ENCODE measurements at places on chromosomes 2 and 18.
A peak's percentile ranks its signal among the peaks of the same experiment; 100 is the strongest.

DNA sequence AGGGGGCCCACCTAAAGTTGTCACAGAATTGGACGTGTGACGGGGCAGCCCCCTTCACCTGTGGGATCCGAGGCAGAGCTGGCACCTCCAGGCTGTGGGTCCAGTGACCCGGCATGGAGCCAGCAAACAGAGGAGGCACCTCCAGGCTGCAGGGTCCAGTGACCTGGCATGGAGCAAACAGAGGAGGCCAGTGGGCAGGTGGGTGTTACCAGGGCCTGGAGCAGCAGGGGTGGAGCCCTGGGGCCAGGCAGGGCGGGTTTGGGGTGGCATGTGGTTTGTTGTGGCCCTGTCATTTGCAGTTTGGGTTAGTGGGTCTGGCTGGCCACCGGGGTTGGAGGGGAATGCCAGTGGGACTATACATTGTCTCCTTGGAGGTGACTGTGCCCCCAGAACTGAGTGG is 68.2 kb downstream of the HPCAL1 start:
- DNase-seq, result no peak

DNA sequence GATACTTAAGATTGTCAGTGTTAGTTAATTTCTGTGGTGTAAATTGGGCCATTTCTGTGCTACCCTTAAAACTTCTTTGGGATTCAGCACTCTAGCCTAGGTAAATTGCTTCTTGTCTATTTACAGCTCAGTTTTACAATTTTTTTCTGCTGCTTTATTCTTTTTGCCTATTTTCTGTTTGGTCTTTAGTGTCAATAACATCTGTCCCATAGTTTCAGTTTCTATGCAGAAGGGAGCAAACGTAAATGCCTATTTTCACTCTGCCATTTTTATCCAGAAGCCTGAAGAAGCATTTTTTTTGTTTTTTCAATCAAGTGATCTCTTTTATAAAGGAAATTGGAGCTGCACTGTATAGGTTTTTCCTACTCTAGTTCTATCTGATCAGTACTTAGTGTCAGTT is 564.9 kb upstream of the MEX3C start:
- no peak for DNase-seq

- no peak for DNase-seq
Observed at GRCh38 chr2:28377195-28377816, 15.4 kb upstream of the FOSL2 start.

- DNase-seq, result no peak
Observed at GRCh38 chr18:23716516-23716915, 27.3 kb downstream of the LAMA3 start.

DNA sequence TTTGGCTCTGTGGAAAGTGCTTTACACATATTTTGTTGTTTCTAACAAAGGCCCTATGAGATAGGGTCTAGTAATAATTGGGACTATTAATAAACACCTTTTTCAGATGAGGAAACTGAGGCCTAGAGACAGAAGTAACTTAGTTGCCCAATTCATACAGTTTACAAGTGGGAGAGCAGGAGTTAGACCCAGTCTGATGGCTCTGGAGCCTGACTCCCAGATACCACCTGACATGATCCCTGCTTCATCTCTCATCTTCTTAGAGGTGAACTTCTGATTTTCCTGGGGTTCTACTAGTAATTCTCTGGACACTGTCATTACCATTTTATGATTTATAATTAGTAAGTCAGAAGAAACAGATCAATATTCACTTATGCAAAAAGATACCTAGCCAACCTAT is 49.1 kb upstream of the OTX1 start:
- DNase-seq, result no peak

DNA sequence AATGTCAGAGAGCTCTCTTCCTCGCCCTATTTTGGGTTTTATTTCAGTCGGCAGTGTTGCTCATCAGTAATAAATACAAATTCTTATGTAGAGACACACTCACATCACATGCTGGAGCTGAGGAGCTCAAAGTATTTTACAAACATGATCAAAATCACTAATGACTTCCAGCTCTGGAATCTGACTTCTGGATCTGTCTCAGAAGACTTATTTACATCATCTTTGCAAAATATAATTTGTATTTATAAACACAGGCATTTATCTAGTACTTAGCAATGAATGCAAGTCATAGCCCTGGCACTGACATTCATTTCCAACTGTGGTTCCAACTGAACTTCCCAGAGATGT is 327.1 kb downstream of the NCKAP5 start:
- DNase-seq, result peak; percentile 27

DNA sequence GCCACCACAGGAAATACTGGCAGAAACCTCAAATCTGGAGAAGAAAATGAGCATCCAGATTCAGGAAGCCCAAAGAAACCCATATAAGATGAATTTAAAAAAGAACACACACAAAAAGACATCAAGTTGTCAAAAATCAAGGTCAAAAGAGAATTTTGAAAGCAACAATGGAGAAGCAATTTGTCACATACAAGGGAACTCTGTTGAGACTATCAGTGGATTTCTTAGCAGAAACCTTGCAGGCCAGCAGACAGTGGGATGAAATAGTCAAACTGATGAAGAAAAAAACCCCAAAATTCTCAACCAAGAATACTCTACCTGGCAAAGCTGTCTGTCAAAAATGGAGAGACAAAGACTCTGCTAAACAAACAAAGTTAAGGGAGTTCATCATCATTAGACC is 272.6 kb downstream of the ADCYAP1 start:
- no peak for DNase-seq

DNA sequence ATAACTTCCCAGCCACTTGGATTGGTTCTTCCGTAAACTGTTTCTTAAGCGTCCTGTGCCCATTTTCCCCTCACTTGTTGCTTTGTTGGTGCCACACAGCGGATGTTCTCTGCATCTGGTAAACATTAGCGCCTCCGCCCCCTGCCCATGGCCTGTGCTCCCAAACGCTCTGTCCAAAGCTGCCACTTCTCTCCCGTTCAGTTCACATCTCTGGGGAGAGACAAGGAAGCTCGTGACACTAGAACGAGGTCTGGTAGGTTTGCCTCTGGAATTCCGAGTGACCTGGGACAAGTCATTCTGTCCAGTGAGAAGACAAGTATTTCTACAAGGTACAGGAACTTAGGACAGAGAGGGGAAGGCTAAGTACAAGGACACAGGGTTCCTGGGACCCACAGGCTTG is 9.4 kb downstream of the COPS9 start:
- DNase-seq, result no peak

DNA sequence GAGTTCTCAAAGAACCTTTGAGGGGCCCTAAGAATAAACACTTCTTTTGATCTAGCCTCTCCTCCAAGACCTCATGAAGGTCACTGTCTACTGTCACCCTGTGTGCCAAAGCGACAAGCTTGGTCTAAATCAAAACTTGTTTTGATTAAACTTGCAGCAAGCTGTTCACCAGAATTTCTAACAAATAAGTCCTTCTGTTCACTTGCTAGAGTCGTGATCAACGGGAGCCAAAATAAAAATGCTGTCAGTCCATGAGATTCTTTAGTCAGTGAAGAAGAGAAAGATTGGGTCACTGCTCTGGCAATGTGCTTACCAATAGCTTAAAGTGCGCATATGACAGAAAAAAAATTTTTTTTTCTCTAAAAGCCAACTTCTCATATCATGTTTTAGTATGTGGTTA is 53.9 kb upstream of the GALNT5 start:
- DNase-seq, result no peak

DNA sequence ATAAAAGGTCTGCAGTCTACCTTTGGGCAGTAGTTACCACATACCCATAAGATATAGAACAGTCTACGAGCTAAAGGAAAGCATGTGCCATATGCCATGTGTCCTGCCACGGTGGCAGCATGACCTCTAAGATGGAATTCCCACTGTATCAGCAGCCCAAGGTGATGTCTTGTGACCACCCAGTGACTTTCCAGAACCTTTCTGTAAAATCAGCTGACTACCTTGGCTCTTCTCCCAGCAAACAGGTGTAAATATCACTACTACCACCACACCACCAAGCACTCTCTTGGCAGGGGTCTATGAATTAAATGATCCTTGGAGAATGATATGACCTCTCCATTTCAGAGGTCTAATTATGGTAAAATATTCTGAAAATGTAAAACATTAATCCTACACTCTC is 99.6 kb downstream of the METTL8 start:
- DNase-seq, result no peak

DNA sequence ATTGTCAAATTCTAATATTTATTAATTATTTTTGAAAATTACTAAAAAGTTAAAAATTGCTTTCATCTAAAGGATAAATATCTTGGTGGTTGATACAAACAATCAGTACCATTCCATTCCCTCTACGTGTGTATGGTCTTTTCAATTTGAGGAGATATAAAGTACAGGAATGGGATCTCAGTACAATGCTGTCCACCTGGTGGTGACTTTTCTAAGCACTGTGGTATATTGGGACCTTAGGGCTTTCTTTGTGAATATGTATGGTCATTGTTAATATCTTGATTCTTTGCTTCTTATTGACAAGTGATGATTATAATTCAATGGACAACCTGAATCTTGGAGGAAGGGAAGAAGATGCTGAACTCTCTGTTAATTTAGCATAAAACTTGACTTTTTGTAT is 83.1 kb downstream of the NBEAL1 start:
- no peak for DNase-seq

DNA sequence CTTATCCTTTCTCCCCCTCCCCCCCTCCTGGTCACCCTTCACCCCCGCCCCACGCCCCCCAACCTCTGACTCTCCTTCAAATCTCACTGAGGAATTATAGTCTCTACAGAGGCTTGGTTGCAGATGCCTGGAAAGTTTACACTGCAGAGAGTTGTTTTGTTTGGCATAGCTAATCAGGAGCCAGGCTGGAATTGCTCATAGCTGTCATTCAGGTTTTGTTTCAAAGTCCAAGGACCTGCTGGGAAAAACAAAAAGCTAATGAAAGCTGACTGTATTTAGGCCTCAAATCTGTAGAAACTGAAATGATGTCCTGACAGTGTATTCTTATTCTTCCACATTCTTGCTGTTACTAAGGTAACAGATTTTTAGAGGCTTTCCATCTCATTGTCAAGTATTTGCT is 22.6 kb downstream of the GREB1L start:
- no peak for DNase-seq

DNA sequence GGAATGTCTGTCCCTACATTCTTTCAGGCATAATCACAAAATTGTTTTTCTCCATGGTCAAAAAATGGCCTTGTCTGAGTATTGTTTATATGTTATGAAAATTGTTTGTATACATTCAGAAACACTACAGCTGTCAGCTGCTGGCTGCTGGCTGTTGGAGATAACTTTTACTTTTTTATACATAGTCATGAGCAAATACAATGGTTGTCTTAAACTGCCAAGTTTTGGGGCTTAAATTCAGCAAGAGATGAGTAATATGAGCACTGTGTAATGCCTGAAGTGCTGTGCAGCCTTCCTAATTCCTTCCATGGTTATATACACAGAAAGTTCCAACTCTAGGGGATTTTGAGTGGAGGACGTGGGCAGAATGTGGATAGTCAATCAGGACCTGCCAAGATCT is 168.9 kb upstream of the RMP24 start:
- DNase-seq, result no peak

GRCh38 chr18:43952398-43952797 is 675.1 kb upstream of the SYT4 start:
- DNase-seq, result no peak

- no peak for DNase-seq
Observed at GRCh38 chr18:75483662-75484061, 56.2 kb upstream of the SMIM21 start.

- no peak for DNase-seq
Observed at GRCh38 chr2:64858541-64859311, 130.5 kb upstream of the SLC1A4 start.

GRCh38 chr2:198374375-198375082 is 570.1 kb downstream of the PLCL1 start:
- peak; percentile 43 for DNase-seq

DNA sequence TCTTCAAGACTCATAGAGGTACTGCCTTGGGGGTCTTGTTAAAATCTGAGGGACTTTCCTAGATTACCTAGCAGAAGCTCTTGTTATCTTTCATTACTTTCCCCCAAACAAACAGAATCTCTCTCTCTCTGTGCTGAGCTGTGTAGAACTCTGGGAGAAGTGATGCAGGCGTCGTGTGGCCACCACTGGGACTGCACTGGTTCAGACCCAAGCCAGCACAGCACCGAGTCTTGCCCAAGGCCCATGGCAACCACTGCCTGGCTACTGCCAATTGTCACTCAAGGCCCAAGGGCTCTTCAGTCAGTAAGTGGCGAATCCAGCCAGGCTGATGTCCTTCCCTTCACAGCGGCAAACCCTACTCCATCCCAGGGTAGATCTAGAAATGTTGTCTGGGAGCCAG is 28.6 kb downstream of the PPP1R1C start:
- no peak for DNase-seq

GRCh38 chr18:33712719-33713118 is 134.7 kb downstream of the ASXL3 start:
- DNase-seq, result no peak

GRCh38 chr2:160293391-160294091 is 93.5 kb upstream of the ITGB6 start:
- DNase-seq, result no peak

- no peak for DNase-seq
Observed at GRCh38 chr2:229798446-229799155, 84.2 kb upstream of the DNER start.

DNA sequence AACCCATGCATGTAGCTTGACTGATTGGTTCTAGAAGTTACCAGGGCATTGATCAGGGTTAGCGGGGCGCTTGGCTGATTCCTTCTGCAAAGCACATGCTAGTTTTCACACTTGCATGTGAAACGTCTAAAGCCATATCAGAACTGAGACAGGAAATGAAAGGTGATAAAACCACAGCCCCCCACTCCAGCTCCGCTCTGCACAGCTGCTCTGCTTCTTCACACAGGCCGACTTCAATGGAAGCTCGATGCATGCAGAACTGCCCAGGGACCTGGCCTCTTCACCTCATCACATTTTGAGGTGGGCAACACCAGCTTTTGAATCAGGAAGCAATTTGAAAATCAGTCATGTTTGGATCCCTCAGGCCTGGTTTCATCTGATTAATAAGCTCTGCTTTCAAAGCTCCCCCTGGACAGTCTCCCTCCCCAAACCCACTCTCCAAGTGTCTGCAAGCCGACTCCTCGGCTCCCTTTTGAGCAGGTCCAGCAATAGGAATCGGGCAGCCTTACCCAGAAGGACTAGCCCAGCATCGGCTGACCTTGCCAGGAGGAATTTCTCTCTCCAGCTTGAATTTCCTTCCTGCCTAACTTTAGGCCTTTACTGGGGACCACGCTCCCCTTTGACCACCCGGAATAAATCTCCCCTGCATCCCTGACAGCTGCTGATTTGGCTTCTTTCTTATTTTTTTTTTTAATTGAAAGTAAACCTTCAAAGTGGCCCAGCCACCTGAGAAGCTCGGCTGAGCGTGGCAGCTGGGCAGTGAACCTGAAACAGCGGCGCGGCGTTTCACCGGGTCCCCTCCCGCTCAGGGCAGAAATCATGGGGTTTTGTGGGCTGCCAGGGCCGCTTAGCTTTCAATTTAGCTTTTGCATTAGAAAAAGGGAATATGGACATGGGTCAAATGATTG is 31.7 kb downstream of the HRH4 start:
- DNase-seq, result no peak

- DNase-seq, result no peak
Observed at GRCh38 chr18:48900469-48900868, 50.3 kb downstream of the SMAD7 start.

GRCh38 chr2:217016796-217017419 is 157.0 kb upstream of the TNP1 start:
- no peak for DNase-seq
